ENCODE measurements at places on chromosomes 13 and 19.

DNA sequence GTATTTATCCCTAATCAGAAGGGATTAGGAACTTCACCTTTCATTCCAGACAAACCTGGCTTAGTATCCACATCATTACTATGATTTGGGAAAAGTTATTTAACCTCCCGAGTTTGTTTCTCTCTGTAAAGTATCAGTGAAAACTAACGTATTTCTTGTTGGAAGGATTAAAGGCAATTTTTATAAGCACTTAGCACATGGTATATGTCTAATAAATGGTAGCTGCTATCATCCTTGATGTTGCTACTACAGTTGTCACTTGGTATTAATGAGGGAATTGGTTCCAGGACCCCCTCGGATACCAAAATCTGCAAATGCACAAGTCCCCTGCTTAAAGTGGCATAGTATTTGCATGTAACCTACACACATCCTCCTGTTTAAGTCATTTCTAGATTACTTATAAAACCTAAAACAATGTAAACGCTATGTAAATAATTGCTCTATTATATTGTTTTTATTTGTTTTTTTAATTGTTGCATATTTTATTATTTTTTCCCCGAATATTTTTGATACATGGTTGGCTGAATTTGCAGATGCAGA is 42.7 kb upstream of the FAM124A start:
- DNase-seq = no peak

DNA sequence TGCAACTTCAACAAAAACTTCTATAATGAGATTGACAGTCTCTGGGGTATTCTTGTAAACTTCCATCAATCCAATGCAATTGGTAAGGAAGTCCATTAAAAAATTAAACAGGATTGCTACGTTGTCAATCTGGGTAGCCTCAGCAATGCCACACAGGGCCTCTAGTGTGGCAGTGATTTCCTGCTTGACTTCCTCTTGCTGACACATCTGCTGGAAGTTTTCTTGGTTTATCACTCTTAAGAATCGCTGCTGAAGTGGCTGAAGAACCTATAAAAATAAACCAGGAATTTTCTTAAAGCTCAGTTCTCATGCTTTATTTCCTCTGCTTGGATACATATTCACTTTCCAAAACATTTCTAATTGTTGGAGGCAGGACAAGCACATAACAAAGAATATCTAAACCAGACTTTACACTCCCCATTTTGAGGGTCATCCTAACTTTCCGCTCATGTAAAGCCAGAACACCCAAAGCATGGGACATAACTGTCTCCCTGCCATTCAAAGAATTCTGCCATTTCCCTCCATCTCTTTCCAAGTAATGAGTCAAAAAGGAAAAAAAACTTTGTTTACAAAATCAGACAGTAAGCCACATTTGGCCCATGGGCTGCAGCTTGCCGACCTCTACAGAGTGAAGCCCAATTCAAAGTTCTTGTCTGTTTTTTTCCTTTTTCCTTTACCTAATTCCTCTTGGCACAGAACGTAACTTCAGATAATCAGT is 23.2 kb upstream of the EEF1AKMT1 start:
- peak; percentile 8 for DNase-seq

DNA sequence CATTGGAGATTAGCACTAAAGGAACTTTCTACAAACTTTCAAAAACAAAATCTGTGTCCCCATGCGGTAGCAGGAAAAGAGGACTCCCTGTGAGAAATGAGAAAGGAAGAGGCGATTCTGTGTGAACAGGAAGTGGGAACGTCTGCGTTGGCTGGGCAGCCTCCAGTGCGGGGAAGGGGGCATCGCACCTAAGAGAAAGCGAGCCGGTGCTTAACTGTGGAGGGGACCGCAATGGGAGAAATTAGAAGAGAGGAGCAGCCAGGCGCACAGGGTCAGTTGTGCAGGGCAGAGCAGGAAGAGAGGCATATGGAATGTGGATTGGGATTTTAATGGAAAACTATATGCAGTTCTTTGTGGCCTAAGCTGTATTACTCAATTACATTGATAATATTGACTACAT is 77.4 kb upstream of the DOCK9 start:
- no peak for DNase-seq

DNA sequence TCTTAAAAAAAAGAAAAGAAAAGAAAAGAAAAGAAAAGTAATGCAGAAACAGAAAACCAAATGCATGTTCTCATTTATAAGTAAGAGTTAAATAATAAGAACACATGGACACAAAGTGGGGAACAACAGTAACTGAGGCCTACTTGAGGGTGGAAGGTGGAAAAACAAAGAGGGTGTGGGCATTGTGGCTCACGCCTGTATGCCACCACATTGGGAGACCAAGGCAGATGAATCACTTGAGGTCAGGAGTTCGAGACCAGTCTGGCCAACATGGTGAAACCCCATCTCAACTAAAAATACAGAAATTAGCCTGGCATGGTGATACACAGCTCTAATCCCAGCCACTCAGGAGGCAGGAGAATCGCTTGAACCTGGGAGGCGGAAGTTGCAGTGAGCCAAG is 8.1 kb downstream of the ZNF708 start:
- DNase-seq = no peak

- DNase-seq = no peak
These were observed 154.7 kb downstream of the KDM4B start for GRCh38 chr19:5123646-5124045.

- no peak for DNase-seq
These were observed 162.0 kb downstream of the ITGBL1 start for GRCh38 chr13:101614491-101614890.

DNA sequence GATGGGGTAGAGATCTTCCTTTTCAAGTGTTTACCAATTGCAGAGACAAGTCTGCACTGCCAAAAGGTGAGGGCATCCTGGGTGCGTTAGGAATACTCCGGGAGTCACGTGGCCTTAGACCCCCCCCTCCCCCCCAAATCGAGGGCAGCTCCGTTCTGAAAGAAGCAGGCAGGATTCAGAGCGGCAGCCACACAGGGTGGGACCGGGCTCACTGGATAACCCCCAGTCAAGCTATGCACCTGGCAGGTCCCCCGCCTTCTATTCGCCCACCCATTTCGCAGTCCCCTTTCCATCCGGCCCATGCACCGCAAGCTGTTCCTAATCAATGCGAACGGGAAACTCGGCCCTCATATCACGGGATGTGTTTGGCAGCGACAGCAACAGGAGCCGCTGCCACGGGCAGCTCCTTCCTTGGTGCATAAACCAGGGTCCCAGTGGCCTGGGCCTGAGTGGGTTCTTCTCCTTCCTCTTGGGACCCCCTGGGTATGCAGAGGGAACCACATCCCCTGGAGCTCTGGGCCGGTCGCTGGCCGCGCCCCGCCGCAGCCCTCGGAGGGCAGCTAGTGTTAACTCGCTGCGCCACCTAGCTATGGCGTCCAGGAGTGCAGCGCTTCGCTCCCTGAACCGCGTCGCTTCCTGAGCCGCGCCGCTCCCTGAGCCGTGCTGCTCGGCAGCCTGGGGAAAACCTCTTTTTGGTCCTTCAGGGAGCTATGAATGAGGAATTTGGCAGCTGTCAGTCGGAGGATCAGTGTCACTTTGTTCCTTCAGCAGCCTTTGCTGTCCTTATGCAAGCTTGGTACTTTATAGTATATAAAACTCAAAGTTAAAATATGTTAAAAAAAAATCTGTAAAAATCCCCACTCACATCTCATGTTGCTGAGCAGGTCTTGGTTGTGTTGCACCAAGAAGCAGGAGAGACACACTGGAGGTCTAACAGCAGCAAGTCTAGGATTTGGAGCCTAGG is 41.4 kb downstream of the LYL1 start:
- DNase-seq = peak; percentile 72

DNA sequence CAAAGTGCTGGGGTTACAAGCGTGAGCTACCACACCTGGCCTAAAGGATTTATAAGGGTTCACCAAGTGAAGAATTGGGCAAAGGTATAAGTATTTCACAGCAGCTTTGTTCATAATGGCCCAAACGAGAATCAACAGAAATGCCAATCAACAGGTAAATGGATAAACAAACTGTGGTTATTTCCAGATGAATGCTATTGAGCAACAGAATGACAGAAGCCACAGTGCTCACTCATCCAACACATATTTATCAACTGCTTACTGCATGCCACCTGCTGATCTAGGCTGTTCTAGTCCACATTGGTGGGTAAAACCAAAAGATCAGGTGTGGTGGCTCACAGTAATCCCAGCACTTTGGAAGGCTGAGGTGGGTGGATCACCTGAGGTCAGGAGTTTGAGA is 27.7 kb downstream of the CACNA1A start:
- DNase-seq = no peak

GRCh38 chr13:86174622-86175021 is 375.4 kb upstream of the SLITRK6 start:
- DNase-seq = no peak

DNA sequence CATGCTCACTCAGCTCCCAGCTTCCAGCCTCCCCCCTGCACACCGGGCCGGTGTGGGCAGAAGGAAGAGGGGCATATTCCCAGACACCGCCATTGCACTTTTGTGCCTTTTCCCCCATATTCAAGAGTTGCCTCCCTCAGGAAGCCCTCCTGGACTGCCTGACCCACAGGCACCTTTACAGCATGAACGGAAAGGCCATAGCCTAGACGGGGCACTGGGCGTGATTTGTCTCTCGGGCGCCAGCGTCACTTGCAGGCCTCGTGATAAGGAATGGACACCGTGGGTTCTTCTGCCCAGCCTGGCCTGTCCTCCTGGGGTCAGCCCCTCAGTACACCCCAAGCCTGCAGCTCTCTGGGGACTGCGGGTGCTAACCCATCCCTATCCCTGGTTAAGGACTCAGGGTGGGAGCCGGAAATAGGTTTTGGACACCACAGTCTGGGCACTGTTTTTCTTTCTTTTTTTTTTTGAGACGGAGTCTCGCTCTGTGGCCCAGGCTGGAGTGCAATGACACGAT is 933 bp upstream of the UQCR11 start:
- no peak for DNase-seq
